ENCODE measurements at places on chromosomes 3 and 15. TPM values are rescaled to one million over a fixed set of nuclear protein-coding genes. Genes with fewer than 3 reads are reported as not detected.

DNA sequence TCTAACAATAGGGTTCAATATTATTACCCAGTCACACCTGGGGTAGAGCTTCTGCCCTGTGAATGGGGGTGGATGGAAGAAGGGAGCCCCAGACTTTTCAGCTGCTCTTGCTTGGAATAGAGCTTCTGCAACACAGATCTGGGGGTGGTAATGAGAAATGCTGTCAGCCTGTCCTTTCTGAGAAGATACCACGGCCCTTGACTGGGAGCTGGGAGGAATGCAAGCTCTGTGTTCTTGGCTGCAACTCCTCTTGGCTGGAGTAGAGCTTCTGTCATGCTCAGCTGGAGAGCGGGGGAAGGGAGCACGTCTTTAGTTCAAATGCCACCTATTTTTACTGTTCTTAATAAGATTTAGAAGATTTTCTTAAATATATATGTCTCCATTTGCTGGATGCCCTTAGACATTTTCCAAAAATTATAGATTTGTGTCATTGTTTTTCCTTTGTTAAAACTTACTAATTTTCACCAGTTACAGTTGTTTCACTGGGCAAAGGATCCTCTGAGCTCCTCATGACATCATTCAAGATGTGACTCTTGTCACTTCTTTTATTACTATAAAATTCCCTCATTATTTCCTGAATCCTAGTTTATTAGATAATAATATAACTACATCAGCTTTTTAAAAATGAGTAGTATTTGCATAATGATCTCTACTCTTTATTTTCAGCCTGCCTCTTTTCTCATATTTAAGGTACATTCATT lies 180.0 kb upstream of the TGFBR2 start:
- DNase-seq: no peak

- peak; percentile 28 for DNase-seq
Observed at GRCh38 chr3:100709842-100710260, 557 bp downstream of the TFG start.

- DNase-seq: no peak
Observed at GRCh38 chr15:33533197-33533596, 222.4 kb downstream of the RYR3 start.

DNA sequence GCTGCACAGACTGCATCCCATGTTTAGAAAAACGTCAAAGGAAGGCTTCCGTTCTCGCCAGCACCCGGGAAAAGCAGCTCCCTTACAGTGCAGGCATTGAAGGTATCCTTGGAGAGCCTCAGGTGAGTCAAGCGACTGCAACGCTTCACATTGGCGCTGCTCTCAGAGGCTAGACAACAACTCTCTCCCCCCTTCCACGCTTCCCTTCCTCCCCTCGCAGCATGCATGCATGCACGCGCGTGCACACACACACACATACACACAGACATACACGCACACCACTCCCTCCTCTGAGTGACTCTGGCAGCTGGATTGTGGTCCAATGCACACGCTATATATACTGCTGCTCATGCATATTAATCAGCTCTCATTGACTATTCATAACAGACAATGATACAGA lies 191.1 kb downstream of the PDZRN3 start:
- DNase-seq: peak; percentile 17

DNA sequence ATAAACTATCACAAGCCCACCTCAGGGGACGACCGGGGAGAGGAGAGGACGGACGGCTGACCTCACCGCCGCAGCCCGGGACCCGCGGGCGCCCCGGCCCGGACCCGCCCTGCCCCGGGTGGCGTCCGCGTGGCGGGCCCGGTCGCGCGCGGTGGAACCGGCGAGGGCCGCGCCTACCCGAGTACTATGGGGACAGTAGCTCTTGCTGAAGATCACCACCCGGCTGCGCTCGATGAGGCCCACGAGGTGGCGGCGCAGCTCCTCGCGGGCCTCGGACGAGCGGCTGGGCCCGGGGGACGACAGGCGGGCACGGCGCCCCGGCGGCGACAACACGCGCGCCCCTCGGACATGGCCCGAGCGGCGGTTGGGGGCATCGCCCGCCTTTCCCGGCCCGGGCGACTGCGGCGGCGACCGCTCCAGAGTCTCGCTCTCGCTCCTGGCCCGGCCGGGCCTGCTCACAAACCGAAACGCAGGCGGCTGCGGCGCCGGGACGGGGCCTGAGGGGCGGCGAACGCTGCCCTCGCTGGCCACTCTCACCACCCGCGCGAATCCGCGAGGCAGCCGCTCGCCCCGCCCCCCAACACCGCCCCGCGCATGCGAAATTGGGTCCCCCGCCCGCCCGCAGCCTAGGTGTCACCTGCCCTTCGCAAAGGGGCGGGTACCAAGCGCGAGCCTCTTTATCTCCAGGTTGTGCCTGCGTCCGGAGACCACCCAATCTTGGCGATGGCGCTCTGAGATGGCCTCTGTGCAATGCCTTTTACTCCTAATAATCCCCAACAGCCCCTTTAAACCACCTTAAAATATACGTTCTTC lies at the start of gene TXNRD3:
TXNRD3 (minus strand) TSS at position 554 of the 813 bp plus-strand sequence.
- DNase-seq: no peak

GRCh38 chr3:134312072-134312872 lies 61.6 kb upstream of the RYK start:
- DNase-seq: peak; percentile 69

- DNase-seq: no peak
Observed at GRCh38 chr15:81279621-81280485, 44.1 kb downstream of the STARD5 start.

- peak; percentile 47 for DNase-seq
Observed at GRCh38 chr15:81001152-81002008, 657 bp downstream of the TLNRD1 start.

GRCh38 chr3:54533856-54534255 lies 394.0 kb downstream of the LRTM1 start:
- DNase-seq: no peak

DNA sequence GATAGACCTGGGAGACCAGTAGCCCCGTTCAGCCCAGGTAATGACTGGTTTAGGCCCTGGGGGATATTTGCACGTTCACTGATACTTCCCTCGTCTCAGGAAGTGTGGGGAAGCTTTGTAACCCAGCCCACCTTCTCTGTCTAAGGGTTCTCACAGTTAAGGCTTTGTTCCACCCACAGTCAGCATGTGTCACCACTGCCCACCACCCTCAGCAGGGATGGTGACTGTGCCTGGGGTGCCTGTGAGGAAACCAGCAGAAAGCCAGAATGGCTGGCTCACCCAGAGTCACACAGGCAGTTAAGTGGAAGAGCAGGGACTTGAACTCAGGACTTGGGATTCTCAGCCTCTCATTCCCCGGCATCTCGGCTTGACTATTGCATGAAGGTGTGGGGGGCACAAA lies 5.2 kb downstream of the KBTBD13 start:
- DNase-seq: no peak

DNA sequence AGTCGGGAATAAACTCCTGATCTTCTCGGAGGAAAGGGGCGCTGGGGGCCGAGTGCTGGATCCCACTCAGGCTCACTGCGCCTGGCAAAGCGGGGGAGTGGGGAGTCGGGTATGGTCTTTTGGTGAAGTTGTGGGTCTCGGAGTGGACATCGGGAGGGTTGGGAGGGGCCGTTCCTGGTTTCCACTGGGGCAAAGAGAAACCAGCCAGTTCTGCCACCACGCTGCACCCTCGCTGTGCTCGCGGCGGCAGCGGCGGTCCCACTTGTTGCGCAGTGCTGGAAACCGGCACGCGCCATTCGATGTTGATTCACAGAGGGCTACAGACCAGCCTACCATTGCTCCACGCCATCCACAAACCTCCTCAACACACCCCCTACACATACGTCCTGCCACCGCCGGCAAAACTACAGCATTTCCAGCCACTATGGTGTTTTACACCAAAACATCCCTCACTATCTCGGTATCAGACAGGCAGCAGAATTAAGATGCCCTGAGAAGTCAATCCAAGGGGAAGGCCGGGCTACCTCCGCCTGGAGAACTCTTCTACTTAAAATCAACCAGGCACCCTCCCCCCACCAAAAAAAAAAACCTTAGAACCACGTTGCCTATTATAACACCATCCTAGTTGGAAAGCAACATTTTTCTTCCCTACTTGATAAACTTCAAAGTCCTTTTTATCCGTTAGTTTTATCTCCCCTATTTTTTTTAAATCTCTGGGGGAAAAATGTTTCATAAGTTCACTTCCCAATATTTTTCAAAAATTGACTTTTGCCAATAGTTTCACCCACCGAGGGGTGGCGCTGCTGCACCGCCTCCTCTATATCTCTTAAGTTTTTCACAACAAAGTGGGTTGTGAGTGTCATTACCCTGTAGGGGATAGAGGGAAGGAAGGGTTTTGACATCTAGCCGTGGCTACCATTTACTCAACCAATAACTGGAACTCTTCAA lies 3.6 kb downstream of the BCL6 start:
- DNase-seq: peak; percentile 31

DNA sequence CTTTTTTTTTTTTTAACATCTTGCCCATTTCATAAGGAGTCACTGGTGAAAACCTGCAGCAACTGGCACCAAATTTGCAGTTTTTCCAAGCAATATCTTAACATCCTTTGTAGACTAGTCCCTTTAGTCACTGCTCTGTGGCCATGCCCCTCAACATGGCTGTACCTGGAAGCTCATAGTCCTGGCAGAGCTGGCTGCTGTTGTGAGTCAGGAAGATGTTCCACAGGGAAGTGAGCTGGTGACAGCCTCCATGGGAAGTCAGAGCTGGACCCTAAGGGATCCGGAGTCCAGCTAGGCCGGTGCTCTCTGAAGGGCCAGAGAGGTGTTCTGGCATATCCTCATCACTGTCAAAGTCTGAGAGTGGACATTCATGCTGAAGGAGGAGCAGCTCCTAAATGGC lies 99.3 kb upstream of the ZBED2 start:
- DNase-seq: no peak

- DNase-seq: peak; percentile 35
Observed at GRCh38 chr3:59535791-59536221, 486.0 kb upstream of the CFAP20DC start.

- no peak for DNase-seq
Observed at GRCh38 chr3:19254784-19255338, 106.6 kb downstream of the KCNH8 start.

DNA sequence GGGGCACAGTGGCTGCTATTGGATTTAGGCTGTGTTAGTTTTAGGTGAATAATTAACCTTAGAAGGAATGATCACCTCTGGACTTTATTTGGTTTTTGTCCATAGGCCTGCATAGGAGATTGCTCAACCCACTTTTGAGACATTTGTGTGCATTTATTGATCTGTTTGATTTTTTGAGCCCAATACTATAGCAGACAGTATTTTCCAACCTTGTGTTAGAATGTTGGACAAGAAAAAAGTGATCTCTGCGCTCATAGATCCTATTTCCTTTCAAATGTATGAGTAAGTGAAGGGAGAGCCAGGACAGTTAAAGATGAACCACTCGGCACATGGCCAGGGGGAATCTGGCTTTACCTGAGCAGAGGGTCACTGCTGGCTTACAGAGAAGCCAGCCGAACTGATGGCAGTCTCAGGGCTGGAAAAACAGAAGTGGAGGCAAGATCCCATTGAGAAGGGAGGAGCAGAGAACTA lies 8.8 kb upstream of the TOPBP1 start:
- DNase-seq: no peak

- no peak for DNase-seq
Observed at GRCh38 chr15:33119865-33120264, 74.6 kb downstream of the FMN1 start.

GRCh38 chr3:37375184-37376127 lies 201.1 kb upstream of the LRRFIP2 start:
- DNase-seq: no peak

- peak; percentile 37 for DNase-seq
Observed at GRCh38 chr3:19937459-19938294, 3.7 kb upstream of the EFHB start.

DNA sequence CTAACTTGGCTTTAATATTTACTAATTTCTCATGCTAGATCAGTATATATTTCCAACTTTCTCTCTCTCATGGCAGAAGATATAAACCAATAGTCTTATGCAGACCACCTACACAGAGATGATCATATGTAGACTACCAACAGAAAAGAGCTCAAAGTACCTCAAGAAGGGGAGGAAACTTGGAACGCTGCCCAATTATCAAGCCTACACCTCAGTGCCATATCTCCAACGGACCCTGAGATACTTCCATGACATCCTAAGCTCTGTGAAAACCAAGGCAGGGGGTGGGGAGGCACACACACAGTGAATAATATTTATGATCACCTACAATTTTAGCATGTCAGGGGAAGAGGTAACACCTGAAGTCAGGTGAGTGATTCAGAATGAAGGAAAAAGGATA lies 100.6 kb downstream of the STAG1 start:
- DNase-seq: no peak

DNA sequence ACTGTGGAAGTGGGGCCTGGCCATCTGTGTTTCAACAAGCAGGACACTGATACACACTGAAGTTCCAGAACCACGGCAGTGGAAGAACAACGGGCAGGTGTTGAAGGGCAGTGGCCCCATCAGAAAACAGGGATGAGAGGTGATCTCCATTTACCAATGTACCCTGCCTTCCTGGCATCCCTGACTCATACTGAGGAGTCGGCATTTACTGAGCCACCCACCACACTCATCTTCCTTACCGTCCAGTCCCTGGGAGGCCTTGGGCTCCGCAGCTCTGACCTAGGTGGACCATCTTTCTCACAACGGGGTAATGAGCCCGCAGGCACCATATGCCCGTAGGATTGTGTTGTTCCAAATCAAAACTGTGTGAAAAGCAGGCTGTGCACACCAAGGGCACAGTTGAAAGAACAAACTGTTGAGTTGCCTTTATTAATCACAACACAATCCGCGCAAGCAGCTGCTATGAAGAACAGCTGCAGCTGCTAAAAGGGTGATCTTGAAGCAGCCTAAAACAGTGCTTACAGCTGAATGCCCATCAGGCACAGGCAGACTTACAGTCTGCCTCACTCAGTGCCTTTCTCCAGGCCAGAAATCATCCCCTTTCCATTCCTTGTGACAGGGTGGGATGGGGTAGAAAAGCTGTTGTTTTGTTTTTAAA lies 12.9 kb downstream of the MB21D2 start:
- no peak for DNase-seq

- DNase-seq: peak; percentile 52
Observed at GRCh38 chr3:65979162-65979561, 59.6 kb downstream of the MAGI1 start.

DNA sequence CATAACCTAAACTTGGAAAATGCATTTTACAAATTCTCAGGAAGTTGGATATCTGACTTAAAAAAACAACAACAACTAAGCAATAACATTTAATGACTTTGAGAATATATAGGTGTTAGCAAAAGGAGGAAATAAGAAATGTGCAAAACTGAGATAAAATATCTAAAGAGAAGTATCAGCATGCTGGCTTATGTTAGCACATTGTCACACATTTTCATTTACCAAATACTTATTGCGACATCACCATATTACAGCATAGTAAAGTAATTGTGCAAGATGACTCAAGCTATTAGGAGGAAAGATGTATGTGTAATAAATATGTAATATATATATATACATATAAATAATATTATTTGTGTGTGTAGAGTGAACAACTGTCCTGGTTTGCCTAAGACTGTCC lies 9.2 kb downstream of the PTX3 start:
- peak; percentile 57 for DNase-seq

GRCh38 chr3:79824166-79824565 lies 56.4 kb upstream of the ROBO1 start:
- DNase-seq: no peak

Gene FMN1
- 0.30 TPM for polyA plus RNA-seq

Gene TRAT1
- polyA plus RNA-seq: not detected

Gene SLC2A2
- not detected for polyA plus RNA-seq

Gene GXYLT2
- 0.36 TPM for polyA plus RNA-seq

Gene SLC22A14
- polyA plus RNA-seq: 0.08 TPM

Gene TICRR
- polyA plus RNA-seq: 5.6 TPM

Gene FOXB1
- not detected for polyA plus RNA-seq

Gene CIDEC
- polyA plus RNA-seq: 0.07 TPM

Gene MOBP
- polyA plus RNA-seq: not detected

Gene SLC25A20
- 10.1 TPM for polyA plus RNA-seq
